ENCODE measurements at places on chromosomes 6 and 20. TPM values are rescaled to one million over a fixed set of nuclear protein-coding genes. Genes with fewer than 3 reads are reported as not detected.

Gene FERMT1
- polyA plus RNA-seq = not detected

Gene NCOA7
- 10.2 TPM for polyA plus RNA-seq

Gene TAAR8
- polyA plus RNA-seq = not detected

Gene B3GALT4
- 44.1 TPM for polyA plus RNA-seq

Gene PTGIS
- not detected for polyA plus RNA-seq

Gene MOXD1
- polyA plus RNA-seq = not detected

Gene SNX3
- polyA plus RNA-seq = 469 TPM

Gene CDKN1A
- polyA plus RNA-seq = 3.3 TPM
